Fibroblast of the aortic adventitia (primary cell): ENCODE measurements at places on chromosomes 1 and 21.

DNA sequence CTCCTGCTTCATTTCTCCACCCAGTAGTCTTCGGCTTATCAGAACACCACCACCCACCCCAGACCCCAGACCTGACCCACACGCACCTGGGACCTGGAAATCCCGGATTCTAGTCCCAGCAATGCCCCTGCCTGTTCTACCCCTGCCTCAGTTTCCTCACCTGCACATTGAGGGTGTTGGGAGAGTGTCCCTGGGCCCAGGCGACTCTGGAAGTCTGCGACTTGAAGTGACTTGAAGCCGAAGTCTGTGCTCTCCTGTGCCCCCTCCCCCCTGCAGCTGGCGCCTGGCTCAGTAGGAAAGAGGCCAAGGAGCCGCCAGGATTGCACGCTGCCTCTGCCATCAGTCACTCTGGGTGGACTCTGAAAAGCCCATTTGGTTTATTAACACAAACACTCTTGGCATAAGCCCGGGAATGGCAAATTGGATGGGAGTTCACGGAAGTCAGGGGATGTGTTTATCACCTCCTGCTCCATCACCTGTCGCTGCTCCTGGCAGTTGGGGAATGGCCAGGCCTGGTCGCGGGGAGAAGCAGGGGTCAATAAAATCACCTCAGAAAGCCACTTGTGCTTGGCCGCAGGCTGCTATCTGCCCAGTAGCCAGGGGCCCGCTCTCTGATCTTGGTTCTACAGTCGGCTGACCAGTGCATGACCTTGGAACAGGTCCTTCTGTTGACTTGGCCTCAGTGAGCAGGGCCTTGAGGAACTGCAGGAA, 132.7 kb downstream of the ACTL8 start:
- no peak for DNase-seq

DNA sequence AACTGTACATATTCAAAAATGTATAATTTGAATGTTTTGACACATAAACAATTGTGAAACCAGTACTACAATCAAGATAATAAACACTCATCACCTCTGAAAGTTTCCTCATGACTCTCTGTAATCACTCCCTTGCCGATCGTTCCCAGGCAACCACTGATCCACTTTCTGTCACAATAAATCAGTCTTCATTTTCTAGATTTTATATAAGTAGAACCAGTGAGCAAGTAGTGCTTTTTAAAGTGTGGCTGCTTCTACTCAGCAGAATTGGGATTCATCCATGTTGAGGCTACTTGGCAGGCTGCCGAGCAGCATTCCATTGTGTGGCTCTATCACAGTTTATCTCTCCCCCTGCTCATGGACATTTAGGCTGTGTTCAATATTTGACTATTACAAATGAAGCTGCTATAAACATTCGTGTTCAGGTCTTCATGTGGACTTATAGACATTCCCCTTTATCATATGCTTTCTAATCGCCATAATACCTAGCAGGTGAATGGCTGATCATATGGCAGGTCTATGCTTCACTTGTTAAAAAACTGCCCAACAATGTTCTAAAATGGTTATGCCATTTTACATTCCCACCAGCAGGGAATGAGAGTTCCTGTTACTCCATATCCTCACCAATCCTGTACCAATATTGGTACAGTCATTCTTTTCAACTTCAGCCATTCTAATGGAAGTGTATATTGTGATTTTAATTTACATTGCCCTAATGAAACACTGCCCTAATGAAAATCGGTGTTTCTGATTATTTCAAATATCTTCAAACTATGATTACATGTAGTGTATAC, 20.5 kb downstream of the TEX38 start:
- peak; percentile 42 for DNase-seq

- no peak for DNase-seq
These were observed 45.1 kb downstream of the ECE1 start for GRCh38 chr1:21244986-21245687.

GRCh38 chr1:222790520-222790919, 24.3 kb upstream of the DISP1 start:
- no peak for DNase-seq

DNA sequence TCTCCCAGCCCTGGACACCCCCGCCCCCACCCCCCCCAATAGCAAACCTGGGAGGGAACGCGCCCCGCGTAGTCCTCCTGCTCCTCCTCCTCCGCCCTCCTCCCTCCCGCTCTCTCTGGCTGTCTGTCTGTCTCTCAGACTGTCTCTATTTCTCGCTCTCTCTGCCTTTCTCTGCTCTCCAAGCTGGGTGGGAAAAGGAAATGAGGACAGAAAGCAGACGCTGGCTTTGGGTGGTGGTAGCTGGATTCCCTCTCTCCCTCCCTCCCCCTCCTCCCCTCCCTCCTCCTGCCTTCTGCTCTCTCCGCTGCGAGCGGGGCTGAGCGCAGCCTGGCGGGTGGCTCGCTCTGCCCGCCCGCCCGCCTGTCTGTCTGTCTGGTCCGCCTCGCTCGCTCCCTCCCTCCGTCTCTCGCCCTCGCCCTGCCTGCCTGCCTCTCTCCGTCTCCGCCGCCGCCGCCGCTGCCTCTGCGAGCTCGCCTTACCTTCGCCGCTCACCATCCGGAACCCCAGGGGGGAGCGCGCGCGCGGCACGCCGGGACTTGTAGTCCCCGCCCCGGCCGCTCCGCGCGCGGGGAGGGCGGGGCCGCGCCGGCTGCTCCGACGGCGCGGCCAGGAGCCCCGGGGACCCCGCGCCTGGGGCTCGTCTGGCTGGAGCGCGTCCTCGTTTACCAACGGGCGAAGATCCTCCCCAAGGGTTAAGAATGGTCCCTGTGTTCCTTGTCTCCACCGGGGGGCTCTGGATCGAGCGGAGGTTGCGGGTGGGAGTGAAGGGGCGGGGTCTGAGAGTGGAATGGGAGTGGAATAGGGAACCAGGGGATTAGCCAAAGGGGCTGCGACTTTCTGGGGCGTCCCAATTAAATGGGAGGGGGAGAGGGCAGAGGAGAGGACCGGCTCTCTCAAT, at the start of gene AHDC1:
Gene AHDC1, minus strand, starts transcription at position 464 of the 898 bp plus-strand sequence. CDS start 52,029 bp downstream, outside the sequence.
- peak; percentile 84 for DNase-seq

- no peak for DNase-seq
These were observed 51.6 kb upstream of the HPDL start for GRCh38 chr1:45275054-45275453.

GRCh38 chr1:16378443-16378842, 11.4 kb downstream of the SZRD1 start:
- DNase-seq, result no peak

DNA sequence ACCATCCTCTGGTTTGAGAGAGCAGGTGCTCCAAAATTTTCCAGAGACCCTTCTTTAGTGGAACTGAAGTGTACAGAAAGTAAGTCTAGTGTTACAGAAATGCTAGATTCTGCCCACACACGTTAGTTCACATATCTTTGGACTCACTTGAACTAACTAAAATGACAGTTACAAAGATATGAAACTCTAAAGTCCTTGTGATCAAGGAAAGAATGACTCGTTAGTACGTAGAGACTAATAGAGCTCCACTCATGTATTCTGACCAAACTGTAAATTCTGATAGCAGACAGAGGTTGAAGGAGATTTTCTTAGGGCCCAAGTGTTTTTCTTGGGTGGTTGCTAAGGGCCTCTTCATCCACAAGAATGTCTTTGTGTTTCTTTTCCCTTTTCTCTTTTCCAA, 491.5 kb upstream of the B3GALT2 start:
- no peak for DNase-seq

GRCh38 chr21:36113647-36114428, 21.0 kb upstream of the CBR3 start:
- DNase-seq, result no peak

DNA sequence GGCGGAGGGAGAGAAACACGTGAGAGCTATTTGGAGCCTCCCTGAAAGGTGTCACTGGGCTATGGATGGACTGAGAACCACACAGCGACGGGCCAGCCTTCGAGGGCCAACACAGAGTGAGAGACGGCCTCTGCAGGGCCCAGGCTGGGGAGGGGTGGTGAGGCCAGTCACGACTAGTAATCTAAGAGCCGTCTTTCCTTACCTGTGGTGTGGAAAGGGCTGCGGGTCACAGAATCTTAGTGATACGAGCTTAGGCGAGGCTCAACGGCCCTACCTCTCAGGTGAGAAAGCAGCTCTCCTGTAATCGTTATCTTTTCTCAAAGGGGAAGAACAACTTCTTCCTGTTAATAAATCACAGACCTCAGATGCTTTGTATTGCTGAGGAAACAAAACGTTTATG, 33.4 kb upstream of the COX20 start:
- DNase-seq, result no peak

DNA sequence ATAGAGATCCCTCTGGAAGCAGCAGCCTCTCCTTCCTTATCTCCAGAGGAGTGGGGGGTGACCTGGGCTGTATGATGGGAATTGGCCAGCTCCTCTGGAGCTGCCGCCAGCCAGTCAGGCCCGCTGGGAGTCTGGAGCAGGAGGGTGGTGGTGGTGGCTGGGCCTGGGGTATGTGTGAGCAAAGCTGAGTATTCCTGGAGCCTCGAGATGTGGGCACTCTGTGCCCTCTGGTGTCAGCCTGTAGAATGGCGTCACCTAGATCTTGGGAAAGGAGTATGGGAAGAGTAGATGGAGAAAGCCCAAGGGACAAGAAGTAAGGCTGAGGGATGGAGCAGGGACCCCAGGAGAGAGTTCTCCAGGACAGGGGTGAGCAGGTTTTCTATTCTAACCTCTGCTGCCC, 16.0 kb downstream of the VANGL2 start:
- DNase-seq, result peak; percentile 33

DNA sequence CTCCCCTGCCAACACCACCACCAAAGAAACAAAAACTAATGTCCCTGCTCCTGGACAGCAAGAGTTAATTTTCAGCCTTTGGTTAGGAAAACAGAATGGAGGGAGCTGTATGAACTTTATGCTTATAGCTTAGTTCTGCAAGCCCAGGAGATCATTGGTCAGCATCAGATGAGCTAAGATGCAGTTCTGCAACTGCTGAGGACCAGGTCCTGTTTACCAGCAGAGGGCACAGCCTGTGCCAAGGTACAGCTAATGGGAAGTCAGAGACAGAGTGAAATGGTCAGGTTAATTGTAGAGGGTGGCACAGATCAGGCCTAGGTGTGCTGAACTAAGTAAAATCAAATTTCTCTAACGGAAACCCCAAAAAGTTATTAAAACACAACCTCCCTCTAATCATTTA, 161.3 kb downstream of the ROR1 start:
- DNase-seq, result no peak
